ENCODE measurements at places on chromosomes 13 and 19. TPM values are rescaled to one million over a fixed set of nuclear protein-coding genes. Genes with fewer than 3 reads are reported as not detected.

- no peaks in the 10 kb centered on the region for H3K27me3 ChIP-seq
- H3K27ac ChIP-seq, result no peak overlapping the region
- no peaks in the 10 kb centered on the region for H3K4me1 ChIP-seq
- no peak overlapping the region for H3K4me3 ChIP-seq
- H3K36me3 ChIP-seq, result no peaks in the 10 kb centered on the region
Measured at GRCh38 chr13:33123066-33123859, 107.0 kb downstream of the KL start.

DNA sequence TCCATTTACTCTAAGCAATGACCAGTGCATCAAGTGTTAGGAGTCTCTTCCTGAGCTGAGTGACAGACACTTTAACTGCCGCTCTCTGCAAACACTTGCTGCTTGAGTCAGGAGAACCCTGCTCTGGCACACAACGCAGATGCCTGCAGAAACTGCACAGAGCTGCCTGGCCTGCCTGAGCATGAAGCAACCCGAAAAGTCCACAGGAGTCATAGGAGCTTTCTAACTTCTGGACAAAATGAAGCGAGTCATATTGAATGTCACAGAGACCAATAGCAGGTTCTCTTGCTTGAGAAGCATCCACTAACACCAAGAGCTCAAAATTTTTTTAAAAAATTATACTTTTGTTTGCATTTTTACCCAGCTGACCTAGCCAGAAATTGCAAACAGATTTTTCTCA is 232.4 kb downstream of the LHFPL6 start:
- no peaks in the 10 kb centered on the region for H3K36me3 ChIP-seq
- no peaks in the 10 kb centered on the region for H3K27me3 ChIP-seq
- no peak overlapping the region for H3K27ac ChIP-seq
- H3K4me1 ChIP-seq, result no peaks in the 10 kb centered on the region
- DNase-seq, result no peak

- no peaks in the 10 kb centered on the region for H3K27me3 ChIP-seq
- no peak overlapping the region for H3K4me3 ChIP-seq
- H3K36me3 ChIP-seq, result no peaks in the 10 kb centered on the region
- no peaks in the 10 kb centered on the region for H3K4me1 ChIP-seq
- H3K27ac ChIP-seq, result no peak overlapping the region
Measured at GRCh38 chr13:79423340-79423739, 17.3 kb upstream of the RBM26 start.

DNA sequence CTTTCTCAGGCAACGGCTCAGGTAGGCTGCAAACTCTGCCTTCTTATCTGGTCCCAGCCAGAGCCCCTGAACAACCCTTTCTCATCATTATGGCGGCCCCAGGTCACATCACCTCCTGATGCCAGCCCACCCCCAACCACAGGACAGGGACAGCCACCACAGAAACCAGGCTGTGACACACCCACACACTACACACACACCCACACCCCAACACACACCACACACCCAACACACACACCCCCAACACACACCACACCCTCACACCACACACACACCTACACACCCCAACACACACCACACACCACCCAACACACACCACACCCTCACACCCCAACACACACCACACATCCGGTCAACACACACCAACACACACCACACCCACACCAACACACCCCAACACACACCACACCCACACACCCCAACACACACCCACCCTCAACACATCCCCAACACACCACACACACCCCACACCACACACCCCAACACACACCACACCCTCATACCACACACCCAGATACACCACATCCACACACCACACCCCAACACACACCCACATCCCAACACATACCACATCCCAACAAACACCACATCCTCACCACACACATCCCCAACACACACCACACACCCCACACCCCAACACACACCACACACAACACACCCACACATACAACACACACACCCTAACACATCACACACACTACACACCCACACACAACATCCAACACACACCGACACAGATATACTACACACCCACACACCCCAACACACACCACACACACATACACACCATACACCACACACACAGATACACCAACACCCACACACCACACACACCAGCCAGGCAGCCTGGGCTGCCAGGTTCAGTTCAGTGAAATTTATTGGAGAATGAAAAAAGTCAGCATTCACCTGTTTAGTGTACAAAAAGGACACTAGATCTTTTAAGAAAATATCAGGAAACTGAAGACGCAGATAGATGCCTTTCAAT is 4.2 kb upstream of the ISYNA1 start:
- H3K27me3 ChIP-seq, result no peaks in the 10 kb centered on the region
- peak; percentile 76 for DNase-seq
- peaks cover 19% of the 10 kb centered on the region for H3K4me1 ChIP-seq
- peak overlapping the region; percentile 28 for H3K27ac ChIP-seq
- H3K36me3 ChIP-seq, result peaks cover 15% of the 10 kb centered on the region
- H3K4me3 ChIP-seq, result no peak overlapping the region

- H3K27me3 ChIP-seq, result no peaks in the 10 kb centered on the region
- H3K36me3 ChIP-seq, result no peaks in the 10 kb centered on the region
- H3K4me1 ChIP-seq, result no peaks in the 10 kb centered on the region
- DNase-seq, result no peak
Measured at GRCh38 chr13:45231722-45232121, 30.9 kb upstream of the KCTD4 start.

Gene VSTM1
- total RNA-seq, result not detected

Gene C19orf25
- total RNA-seq, result 36.9 TPM

Gene UPK1A
- total RNA-seq, result not detected

Gene KCNRG
- 0.22 TPM for total RNA-seq

Gene CYP2A6
- not detected for total RNA-seq
